ENCODE measurements at places on chromosomes 4 and X.

DNA sequence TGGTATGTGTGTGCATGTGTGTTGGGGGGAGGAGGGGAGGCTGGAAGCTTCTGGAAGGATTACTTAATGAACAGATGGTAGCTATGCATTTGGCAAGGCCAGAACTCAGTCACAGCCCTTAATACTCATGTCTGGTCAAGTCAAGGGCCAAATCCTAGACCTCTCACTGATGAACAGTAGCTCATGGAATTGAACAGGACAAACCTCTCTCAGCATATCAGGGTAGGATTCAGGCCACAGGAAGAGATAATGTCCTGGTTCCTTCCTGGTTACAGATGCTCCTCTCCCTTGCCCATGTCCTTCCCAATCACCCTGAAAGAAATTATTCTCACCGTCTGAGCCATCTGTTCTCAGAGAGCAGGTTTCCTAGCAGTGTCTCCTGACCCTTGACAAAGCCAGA, 165.7 kb downstream of the SOWAHB start:
- DNase-seq: no peak

GRCh38 chr4:38785901-38786402, 3.2 kb upstream of the TLR10 start:
- DNase-seq: no peak

DNA sequence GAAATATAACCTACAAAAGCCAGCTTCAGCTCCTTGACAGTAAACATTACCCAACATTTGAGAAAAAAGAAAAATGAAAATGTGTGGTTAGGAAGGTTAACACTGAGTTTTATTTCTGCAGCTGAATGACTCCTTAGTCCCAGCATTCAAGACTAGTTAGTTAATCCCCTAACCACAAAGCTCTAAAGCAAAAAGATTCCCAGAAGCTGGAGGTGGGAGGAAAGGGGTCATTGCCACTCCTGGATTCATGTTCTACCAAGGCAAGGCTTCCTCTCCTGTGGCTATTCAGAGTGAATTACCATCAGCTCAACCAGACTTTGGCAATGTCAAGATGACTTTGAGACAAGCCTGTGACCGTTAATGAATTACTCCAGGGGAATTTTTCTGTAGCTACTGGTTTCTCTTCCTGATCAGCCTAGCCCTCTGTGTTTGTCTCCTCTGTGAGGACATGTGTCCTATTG, 63.6 kb downstream of the HADH start:
- DNase-seq: no peak

DNA sequence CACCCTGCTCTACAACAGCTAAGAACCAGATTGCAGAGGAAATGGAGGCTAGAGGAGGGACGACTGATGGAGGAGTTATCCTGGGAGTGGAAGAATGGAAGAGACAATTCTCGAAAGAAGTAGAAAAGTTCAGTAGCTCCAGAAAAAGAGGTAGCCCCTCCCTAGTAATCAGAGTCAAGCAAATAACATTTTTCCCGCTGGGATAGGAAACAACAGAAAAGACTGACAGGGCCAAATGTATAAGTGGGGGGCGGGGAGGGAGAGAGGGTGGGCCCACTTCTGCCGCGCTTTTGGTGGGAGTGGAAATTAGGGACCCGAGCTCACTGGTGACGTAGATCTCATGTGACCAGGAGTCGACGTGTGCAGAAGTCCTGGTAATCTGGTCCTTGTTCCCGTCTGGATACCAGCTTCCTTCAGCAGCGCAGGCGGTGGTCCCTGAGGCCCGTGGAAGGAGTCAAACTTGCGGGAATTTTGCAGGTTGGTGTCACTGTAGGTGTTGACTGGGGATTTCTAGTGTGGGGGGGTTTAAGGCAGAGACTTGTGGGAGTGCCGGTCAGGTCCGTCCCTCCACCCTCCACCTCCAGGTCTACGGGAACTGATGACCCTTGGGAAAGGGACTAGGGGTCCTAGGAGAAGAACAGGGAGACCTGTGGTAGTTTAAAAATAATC, at the start of gene TCEAL9:
TCEAL9 (plus strand) TSS at position 377 of the 669 bp plus-strand sequence. CDS start 1,179 bp downstream, outside the sequence.
- DNase-seq: peak; percentile 84

GRCh38 chrX:40140706-40141499, 43.1 kb upstream of the BCOR start:
- DNase-seq: peak; percentile 17

DNA sequence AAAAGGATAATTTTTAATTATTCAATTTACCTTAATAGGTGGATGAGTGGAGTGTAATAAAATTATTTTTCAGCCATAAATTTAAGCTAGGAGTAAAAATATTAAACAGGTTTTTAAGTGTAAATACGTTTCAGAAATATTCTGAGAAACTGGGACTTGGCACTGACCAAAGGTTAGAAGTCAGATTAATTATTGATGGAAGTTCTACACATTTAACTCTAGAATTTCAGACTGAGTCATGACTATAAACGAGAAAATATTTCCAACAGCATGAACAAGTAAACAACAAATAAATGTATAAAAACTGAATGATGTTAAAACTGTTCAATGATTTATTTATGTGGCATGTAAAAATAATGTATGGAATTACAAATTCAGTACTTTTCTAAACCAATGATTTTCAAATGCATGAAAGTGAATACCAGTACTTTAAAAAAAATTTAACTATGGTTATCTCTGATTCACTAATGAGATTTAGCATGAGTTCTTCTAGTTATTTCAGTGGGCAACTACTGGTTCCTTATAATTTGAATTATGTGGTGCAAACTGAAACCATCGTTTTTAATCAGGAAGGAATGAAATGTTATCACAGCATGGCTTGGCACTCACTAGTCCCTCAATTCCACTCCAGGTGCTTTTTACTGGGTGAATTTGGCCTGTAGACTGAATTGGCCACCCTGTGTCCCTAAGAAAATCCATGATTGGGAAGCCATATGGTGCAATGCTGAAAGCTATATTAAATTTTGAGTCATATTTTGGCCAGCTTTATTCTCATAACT, 244.2 kb downstream of the FSTL5 start:
- no peak for DNase-seq

DNA sequence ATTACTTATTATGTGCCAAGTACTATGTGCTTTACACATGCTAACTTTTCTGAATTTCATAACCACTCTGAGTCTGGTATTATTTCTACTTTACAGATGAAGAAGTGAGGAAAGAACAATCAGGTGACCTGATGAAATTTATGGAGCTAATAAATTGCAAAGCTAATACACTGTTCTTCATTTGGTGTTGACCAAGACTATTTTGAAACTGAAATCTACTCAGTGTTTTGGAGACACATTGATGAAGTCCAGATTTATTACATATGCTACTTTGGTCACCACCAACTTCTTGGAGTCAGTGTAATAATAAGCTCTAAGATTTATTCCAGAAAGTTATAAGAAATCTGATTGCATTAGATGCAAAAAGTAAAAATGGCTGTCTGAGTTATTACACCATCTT, 637.9 kb downstream of the FAT4 start:
- DNase-seq: no peak

GRCh38 chr4:104905546-104905945, 241.1 kb upstream of the TET2 start:
- DNase-seq: no peak

DNA sequence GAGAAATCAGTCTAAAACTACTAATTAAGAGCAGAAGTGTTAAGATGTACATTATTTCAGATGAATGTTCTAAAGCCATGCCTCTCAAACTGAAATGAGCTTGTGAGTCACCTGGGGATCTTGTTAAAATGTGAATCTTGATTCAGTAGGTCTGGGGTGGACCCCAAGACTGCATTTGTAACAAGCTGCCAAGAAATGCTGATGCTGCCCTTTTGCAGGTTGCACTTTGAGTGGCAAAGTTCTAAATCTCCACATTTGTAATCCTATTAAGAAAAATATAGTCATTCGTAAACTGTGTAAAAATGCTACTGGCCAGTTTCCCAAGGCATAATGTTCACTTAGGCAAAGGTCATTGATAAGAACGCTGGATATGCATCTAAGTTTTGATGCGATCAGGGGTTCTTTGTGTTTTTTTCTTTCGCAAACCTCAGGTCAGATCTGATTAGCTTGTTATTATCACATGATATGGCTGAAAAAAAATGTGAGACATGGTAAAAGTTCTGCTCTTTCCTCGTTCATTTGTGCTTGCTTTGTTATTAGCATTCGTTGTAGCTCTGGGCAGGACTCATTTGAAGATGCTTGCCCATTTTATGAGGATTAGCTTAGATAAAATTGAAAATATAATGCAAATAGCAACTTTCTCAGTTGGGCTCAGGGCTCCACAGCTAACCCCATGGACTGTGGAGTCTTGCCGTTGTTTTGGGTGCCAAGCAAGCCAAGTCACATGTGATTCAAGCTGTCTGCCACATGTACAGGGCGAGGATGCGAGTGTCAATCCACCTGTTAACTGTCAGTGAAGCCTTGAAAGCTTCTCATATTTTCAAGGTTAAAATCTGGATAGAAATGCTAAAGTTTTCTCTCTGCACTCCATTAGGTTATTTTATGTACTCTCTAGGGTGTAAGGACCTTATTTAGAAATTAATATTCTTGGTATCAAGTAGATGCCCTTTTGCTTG, 12.1 kb downstream of the TBC1D1 start:
- no peak for DNase-seq

DNA sequence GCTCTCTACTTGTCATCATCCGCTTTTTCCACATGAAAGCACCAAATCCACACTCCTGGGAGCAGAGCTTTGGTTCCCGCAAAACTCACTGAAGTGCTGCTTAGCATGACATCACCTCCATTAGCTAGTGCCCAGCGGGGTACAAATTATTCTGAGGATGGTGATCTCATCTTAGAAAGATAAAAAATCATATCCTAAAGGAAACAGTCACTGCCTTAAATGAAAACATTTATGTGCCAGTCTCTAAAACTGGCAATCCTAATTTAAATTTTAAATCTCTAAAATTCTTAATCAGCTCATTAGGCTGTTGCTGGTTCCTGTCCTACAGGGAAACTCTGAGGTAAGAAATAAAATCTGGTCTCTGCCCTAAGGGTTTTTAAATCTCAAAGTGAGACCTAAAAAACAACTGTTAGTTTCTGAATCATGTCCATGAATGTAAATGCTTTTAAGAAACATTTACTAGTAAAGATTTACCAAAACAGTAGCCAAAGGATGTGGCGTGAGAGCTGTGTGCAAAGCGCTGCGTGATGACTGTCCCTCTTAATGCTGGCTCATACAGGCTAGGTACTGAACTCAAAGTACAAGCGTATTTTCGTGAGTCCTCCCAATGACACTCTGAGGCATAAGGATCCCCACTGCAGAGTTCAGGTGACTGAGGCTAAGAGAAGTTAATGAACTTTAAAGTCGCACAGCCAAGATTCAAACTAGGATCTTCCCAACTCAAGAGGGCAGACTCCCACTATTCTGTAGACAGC, 4.5 kb downstream of the CASP3 start:
- DNase-seq: peak; percentile 56

DNA sequence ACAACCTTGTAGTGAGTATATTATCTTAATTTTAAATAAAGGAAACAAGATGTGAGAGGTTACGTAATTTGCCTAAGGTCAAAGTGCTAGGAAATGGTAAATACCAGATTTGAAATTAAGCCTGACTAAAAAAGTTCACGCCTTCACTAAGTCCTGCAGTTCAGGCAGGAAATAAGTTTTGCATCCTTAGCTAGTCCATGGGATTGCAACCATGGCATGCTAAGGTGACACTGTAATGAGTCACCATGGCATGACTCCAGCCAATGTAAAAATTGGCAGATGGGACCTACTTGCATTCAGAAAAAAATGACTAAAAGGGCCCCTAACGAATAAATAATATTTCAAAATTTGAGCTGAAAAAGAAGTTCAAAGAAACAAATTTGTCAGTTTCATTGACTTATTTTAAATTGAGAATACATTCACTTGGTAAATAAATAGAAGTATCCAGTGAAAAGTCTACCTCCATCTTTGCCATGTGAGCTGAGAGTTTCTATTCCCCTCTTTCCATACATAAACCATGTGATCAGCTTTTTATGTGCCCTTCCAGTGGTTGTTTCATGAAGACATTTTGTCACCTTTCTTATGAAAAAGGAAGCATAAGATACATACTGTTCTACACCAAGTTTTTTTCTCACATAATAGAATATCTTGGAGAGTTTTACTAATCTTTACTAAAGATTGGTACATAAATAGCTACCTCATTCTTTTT, 72.4 kb downstream of the ANKRD50 start:
- peak; percentile 65 for DNase-seq

GRCh38 chr4:24768604-24769003, 26.8 kb upstream of the SOD3 start:
- DNase-seq: no peak

- DNase-seq: no peak
These were observed 925.1 kb downstream of the PCDH7 start for GRCh38 chr4:31645236-31645635.

DNA sequence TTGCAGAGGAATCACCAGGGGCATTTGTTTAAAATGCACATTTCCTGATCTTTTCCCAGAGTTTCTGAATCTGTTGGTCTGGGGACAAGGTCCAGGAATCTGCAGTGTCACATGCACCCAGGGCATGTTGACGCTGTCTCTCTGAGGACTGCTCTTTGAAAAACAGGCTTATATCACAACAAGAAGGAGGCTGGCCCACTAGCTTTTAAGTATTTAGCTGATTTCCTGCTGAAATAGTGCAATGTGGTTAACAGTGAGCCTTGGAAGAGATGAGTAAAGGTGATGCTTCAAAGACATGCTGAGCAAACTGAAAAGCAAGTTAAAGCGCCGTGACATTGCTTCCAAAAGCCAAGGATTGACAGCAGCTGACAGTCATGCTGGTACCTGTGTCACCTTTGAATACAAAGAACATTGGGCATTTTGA, 18.6 kb upstream of the SEPSECS start:
- DNase-seq: no peak

GRCh38 chr4:112110059-112110425, 35.2 kb upstream of the FAM241A start:
- no peak for DNase-seq

DNA sequence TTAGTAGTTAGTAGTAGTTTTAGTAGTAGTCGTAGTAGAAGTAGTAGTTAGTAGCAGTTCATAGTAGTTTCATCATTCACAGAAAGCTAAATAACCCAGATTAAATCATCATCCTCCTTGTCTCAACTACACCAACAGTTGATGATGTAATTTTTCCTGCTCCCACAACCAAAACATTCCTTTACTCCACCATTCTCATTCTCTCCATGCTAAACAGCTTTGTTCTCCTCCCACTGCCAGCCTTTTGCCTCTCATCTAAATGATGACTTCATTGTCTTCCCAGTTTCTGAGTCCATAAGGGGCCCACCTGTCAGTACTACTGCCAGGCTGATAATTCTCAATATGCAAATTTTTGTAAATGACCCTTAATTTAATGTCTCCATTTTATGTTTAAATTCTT, 68.9 kb downstream of the ARHGAP24 start:
- peak; percentile 71 for DNase-seq

DNA sequence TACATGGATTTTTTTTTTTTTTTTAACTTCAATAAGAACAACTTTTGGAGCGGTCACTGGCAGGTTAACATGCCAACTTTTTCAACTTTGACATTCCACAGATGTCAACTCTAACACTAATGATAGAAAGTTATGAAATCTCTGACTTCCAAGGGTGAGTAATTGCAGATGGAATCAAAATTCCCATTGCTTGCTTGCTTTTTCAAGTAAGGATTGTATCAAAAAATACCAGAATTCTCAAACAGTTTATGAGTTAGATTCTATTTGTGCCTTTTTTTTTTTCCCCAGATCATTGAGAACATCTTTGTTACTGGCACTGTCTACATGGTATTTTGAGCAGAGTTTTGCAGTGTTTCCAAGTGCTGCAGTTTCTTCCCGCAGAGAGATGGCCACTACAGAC, 50.3 kb upstream of the OTUD4 start:
- peak; percentile 76 for DNase-seq

- DNase-seq: no peak
These were observed 101.5 kb downstream of the PRDM5 start for GRCh38 chr4:120821029-120821428.
